H1 (cell line): ENCODE measurements at places on chromosomes 12 and 14.

GRCh38 chr12:50112456-50113218 lies 601 bp downstream of the COX14 start:
- peak; percentile 13 for DNase-seq

GRCh38 chr12:62210422-62210821 lies 49.8 kb upstream of the USP15 start:
- no peak for DNase-seq

- DNase-seq = no peak
Observed at GRCh38 chr12:113320401-113320800, 14.5 kb downstream of the SLC8B1 start.

GRCh38 chr12:94458877-94459727 lies 565 bp downstream of the CEP83 start:
- DNase-seq = no peak

DNA sequence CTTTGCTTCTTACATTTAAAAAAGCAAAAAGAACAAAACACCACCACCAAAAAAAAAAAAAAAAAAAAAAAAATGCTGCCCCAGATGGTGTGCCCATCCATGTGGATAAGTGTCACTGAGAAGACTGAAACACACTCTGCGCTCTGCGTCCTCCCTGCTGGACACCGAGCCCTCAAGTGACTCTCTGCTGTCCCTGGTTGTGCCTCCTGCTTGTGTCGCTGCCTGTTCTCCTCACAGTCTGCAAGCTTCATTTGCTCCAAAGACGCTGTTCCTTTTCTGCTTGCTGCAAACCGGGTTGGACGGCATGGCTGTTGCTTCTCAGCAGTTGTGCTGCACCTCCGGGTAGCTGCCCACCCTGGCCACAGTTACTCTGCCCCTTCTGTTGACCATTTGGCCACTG lies 276.2 kb upstream of the ATP2B1 start:
- DNase-seq = no peak

DNA sequence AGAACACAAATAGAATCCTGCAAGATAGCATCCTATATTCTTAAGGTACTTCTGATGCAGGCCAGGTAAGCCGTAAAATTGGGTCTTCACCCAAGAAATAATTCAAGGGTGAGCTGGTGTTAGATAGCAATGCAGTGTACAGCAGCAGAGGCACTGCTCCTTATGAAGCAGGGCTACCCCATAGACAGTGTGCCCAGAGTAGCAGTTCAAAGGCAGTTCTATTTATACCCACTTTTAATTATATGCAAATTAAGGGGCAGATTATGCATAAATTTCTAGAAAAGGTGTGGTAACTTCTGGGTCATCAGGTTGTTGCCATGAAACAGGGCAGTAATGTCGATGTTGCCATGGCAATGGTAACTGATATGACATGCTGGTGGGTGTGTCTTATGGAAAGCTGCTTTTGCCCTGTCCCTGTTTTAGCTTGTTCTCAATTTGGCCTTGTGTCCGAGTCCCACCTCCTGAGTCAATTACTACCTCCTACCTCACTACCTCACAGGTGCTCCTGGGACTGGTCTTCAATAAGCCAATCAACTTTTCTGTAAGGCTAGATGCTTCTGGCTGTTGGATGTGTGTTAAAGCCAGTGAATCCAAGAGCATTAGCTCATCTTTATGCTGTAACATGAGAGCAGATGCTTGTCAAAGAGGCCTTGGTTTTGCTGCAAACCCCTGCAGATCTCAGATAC lies 61.0 kb downstream of the PPM1A start:
- DNase-seq = no peak

- no peak for DNase-seq
Observed at GRCh38 chr14:101292448-101292847, 268.8 kb upstream of the DIO3 start.

DNA sequence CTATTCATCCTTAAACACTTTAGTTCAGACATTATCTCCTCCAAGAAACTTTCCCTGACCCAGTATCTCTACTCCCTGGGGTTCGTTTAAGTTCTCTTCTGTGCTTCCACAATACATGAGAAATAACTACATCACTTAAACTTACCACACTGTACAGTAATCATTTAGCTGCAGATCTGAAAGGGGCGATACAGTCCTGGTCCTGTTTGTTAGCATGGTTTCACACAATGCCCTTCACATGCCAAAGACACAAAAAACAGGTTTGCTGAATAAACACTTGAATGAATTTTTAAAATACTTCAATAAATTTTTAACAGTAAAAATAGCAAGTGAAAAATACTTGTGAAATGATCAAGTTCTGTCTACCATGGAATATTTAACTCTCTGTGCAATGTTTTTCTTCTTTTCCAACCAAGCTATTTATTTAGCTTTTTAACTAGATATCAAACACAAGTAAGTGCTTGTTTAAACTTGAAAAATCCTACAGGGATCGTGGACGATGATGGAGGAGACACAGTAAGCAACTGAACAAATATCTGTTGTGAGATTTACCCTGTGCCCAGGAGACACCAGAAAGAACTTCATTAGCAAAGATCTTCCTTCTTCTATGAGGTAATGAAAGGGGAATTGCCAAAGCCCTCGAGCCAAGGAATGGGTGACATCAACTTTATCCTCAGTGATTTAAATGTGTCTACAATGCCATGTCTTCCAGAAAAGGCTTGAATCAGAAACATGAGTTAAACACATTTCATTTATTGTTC lies 255.6 kb upstream of the GRIP1 start:
- no peak for DNase-seq

- DNase-seq = no peak
Observed at GRCh38 chr12:115020091-115020490, 336.1 kb upstream of the TBX3 start.

GRCh38 chr12:70982286-70982685 lies 61.7 kb upstream of the PTPRR start:
- DNase-seq = no peak

- DNase-seq = no peak
Observed at GRCh38 chr14:28300356-28300755, 466.2 kb upstream of the FOXG1 start.
